ENCODE measurements at places on chromosomes 16 and 17.

GRCh38 chr17:37847811-37848331 is 76.3 kb upstream of the TBC1D3K start:
- DNase-seq = no peak

DNA sequence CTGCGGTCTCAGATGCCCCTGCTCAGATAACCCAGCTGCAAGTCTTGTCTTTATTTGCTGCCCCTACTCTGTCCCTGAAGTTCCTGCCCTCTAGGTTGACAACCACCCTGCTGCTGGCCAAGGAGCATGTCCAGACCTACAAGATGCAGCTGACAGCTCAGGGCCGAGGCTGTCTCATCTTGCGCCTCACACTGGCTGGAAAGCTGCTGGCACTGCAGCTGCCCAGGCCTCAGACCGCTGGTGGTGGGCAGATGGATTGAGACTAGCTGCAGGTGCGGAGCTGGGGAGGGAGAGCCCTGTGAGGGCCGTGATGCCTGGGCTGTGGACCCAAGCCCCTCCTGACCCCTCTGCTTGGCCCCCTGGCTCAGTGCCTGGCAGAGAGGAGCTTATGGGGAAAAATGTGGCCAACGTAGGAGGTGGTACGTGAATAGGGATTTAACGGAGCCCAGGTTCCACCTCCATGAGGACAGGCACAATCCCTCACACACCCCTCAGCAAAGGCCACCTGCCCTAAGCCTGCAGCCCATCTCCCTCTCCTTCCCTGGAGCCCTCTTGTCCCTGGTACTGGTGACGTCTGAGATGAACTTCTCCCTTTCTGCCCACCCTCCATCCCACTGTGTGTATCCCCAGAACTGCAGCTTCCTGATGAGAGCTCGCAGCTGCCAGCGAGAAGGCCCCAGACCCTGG is 8.3 kb upstream of the GALK1 start:
- DNase-seq = no peak

DNA sequence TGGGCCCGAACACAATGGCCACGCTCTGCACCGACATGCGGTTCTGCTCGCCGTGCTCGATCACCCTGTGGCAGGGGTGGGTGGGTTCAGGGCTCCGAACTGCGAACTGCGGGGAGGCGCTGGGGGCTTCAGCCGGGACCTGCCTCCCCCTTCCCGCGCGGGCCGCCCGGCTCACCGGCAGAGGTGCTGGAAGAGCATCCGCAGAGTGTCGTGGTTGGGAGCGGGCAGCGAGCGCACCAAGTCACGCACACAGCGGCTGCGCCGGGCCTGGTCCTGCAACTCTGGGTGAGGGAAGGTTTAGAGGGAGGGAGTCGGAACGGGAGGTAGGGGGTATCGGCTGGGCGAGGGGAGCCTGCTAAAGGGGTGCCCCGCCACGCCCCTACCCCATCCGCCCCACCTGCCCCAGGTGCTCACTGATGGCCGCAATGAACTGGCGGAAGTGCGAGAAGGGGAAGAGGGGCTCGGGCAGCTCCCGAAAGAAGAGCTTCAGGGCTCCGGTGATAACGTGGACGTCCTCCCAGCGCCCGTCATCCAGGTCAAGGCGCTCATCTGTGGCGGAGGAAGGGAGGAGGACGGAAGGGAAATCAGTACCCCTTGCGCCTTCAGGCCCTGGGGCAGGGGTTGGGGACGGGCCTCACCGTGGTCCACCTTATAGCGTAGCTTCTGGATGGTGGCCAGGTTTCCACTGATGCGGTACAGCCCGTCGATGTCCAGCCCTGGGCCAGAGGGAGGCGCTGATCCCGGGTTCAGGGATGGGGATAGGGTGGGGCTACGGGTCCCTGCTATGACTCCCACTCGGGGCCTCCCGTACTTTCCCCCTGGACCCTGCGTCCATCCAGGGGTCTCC is 36.9 kb downstream of the ARHGAP27 start:
- DNase-seq = no peak

DNA sequence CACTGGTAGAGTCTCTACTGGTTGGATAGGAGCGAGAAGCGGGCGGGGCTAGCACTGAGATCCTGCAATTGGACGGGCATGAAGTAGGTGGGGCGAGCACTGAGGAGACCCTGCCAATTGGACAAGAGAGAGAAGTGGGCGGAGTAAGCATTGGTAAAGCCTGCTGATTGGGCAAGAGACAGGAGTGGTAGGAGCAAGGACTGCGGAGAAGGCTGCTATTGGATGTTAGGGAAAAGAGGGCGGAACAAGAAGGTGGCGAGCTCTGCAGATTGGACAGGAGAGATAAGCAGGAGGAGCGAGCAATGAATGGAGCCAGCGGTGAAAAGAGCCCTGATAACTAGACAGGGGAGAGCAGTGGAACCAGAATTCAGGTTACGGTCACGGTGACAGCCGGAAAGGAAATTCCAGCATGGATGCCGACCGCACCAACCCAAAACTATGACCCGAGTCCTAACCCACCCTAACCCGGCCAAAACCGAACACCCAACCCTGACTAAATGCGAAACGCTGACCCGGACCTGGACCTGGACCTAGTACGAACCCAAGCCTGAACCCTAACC is 4.8 kb downstream of the SCGB1C2 start:
- DNase-seq = no peak

DNA sequence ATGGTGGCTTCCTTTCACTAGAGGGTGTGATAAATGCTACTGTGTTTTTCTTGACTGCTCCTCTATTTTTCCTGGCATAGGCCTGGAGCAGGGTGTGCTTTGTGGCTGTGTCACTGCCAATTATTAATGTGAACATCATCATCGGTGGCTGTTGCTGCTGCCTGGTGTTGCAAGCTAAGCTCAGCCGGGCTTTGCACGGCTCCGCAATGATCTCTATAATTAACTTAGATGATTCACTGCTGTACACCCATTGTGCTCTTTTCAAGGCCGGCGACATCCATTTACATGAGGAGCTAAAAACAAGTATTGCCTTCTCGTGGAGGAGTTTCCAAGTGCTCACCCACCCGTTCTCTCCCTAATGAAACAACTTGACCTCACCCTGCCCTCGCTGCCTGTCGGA is 160.1 kb upstream of the IRX3 start:
- DNase-seq = no peak

DNA sequence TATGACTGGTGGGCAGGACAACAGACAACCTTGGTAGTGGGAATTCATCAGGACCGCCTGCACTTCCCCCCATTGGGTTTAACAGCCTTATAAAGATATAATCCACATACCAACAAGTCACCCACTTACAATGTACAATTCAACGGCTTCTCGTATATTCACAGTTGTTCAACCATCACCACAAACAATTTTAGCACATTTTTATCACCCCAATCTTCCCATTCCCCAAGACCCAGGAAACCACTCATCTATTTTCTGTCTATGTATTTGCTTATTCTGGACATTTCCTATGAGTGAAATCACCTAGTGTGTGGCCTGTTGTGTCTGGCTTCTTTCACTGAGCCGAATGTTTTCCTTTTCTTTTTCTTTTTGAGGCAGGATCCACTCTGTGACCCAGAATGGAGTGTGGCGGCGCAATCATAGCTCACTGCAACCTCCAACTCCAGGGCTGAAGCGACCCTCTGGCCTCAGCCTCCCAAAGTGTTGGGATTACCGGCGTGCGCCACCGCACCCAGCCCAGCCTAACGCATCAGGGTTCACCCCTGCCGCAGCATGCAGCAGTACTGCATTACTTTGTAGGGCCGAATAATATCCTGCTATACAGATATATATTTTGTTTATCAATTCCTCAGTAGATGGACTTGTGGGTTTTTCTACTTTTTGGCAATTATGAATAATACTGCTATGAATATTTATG is 10.9 kb downstream of the ANKS3 start:
- DNase-seq = no peak

DNA sequence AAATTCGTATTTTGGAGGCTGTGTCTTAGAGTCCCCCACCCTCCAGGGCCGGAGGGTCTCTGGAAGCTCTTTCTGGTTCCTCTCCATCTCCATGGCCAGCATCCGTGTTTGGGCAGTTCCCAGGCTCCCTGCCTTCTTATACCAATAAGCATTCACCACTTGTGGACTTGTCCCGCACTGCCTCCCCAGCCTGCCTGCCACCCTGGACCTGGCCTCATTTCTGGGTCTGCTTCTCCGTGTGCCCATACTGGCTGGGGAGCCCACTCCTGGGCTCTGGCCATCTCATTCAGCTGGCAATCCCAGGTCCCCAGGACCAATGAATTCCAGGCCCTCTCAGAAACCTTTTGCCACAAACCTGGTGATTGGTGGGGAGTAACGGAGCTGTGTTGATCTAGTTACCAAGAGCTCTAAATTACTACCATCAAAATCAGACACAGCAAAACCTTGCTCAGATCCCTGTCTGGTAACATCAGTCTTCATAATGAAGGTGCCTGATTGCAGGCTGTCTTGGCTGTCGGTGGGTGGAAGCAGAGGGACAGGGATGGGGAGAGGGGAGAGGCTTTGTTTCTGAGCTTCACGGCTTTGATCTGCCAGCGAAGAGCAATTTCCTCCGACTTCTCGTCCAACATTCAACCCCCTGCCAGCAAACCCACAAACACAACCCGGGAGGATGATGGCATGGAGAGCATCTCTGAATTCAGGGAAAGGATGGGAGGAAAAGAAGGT is 27.7 kb upstream of the CRHR1 start:
- DNase-seq = no peak

GRCh38 chr17:67818110-67819002 is 6.9 kb upstream of the BPTF start:
- DNase-seq = no peak

- no peak for DNase-seq
Observed at GRCh38 chr17:6711681-6712057, 1.5 kb downstream of the SLC13A5 start.

GRCh38 chr17:29711588-29712385 is 89.1 kb upstream of the CORO6 start:
- DNase-seq = no peak

- no peak for DNase-seq
Observed at GRCh38 chr17:877630-878029, 95.5 kb downstream of the MRM3 start.

GRCh38 chr17:14011036-14011692 is 58.1 kb upstream of the COX10 start:
- no peak for DNase-seq

DNA sequence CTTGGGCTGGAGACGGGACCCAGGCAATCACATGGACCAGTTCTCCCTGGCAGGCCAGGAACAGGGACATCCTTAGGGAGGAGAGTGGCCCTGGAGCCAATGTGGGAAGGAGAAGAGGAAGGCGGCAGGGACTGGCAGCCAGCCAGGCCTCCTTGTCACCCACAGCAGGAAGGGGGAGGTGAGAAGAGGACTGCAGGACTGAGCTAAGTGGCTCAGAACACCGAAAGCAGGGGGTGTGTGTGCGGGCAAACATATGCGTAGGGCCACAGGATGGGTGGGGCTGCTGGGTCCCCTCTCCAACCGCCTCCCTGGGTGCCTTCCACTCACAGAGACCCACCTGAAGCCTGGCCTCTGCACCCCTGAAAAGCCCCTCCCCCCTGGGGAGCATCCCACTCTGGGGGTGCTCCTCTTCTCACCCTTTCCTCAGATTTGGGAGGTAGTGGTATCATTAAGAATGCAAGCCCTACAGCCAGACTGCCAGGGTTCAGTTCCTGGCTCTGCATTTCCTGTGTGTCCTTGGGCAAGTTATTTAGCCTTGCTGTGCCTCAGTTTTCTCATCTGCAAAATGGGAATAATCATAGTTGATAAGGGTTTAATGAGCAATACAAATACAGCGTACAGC is 8.1 kb downstream of the PNMT start:
- DNase-seq = no peak

- no peak for DNase-seq
Observed at GRCh38 chr16:9205661-9206060, 114.2 kb downstream of the HAPSTR1 start.

DNA sequence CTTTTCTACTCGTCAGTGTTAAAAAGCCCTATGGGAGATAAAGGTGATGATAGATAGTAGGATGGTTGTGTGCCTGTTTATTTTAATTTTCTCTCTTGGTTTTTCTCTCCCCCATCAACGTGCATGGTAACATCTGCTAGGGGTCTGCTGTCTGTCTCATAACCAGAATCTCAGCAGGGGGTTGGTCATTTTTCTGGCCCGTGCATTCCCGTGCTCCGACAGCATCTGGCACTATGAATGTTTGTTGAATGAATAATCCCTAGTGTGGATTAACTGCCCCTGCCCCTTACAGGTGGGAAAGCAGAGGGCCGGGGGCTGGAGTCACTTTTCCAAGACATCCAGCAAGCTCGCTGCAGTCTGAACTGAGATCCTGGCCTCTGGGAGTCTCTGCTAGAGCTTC is 6.3 kb downstream of the CA5A start:
- DNase-seq = no peak

DNA sequence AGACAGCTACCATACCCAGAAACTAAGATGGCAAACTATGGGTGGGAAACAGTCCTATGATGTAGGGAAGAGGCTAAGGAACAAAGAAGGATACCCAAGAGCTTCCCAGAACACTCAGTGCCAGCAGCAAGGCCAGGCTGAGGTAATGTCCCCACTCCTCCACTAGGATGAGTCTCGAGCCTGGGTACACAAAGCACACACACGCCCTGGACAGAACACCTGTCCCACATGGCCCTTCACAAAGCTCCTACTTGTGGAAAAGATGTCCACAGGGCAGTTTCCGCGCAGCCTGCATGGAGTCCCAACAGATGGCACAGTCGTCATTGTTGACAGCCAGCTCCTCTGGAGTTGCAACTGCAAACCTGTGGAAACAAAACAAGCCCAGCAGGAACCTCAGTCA is 23.9 kb downstream of the AMFR start:
- no peak for DNase-seq

- DNase-seq = no peak
Observed at GRCh38 chr16:337975-338575, 14.4 kb downstream of the AXIN1 start.

DNA sequence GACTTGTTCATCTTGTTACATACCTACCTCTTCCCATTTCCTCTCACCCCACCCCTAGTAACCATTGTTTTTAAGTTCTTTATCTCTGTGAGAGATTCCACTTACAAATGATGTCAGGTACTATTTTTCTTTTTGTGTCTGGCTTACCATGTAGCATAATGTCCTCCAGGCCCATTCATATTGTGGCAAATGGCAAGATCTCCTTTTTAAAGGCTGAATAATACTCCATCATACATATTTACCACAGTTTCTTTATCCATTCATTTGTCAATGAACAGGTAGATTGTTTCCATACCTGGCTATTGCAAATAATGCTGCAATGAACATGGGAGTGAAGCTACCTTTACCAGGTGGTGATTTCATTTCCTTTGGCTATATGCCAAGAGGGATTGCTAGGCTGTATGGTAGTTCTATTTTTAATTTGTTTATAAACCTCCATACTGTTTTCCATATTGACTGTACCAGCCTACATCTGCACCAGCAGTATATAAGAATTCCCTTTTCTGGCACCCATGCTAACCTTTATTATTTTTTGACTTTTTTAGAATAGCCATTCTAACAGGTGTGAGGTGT is 53.9 kb downstream of the NSRP1 start:
- DNase-seq = no peak

DNA sequence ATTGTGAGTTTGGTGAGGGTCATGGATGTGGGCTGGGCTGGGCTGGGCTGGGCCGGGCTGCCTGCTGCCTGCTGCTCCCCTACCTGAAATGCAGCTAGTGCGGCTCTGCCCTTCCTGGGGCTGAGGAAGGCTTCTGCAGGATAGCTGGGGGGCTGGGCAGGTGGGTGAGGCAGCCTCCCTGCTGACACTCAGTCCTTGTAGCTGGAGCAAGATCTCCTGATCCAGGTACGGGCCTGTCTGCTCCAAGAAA is 4.7 kb downstream of the RPL13 start:
- DNase-seq = no peak
